ENCODE measurements at places on chromosomes 3 and 15.

DNA sequence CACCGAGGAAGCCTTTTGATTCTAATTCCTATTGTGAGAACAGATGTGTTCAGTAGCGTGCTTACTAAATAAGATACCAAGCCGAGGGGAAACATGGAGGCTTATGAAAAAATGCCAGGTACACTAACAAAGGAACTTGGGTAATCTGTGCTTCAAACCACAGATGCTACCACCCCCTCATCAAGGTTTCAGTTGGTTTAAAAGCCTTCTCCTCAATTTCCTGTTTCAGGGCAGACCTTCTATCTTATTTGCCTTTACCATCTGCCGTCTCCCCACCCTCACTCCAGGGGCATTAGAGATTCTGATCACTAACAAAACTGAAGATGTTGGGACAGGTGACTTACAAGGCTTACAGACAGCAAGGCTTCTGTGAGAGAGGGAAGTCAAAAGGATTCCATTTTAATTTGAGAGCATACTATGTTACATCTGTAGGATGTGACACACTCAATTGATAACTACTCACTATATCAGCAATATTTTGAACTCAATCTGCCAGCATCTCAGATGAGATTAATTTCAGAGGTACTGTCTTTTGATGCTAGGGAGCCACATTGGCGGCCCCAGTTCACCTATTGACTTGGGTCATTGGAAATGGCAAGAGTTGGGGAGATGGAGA lies 60.6 kb upstream of the PLCL2 start:
- DNase-seq = no peak

DNA sequence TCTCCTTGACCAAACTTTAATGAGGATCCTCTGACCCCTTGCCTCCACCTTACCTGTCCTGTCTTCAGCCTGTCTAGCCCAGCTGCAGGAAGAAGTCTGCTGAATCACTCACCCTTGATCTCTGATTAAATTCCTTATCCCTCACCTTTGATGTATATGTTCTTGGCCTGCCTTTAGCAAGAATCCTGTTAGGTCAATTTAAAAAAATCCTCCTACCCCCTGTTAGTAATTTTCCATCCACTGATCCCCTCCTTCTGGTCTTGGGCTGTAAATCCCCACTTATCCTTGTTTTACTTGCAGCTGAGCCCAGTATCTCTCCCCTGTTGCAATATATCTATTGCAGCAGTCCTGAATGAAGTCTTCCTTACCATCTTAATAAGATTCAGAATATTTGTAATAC lies 39.0 kb downstream of the MYH15 start:
- no peak for DNase-seq

DNA sequence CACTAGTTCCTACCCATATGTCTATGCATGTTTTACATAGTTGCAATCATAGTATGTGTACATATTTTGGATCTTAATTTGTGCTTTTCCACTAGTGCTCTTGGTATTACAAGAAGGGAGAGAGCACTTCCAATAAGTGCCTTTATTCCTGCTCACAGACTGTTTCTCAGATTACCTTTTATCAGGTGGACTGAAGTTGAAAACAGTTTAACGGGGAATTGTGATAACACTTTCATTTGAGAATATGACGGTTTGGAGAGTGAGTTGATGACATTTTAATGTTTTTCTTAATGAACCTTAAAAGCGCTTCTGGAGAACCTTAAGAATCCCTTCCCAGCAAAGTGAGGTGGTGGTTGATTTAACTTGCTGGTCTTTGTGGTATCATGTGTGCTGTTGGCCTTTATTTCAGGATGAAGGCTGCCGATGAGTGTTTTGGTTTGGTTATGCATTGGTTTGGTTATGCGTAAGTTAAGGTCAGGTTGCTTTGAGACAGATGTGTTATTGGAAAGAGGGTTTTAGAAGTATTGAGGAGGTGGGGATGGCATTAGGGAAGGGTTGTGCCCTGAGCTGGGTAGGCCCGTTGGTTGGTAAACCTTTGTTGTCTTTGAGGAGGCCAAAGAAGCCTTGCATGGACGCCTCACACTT lies 2.8 kb downstream of the EDEM1 start:
- DNase-seq = no peak

GRCh38 chr3:51718547-51719409 lies 11.9 kb downstream of the GRM2 start:
- no peak for DNase-seq

DNA sequence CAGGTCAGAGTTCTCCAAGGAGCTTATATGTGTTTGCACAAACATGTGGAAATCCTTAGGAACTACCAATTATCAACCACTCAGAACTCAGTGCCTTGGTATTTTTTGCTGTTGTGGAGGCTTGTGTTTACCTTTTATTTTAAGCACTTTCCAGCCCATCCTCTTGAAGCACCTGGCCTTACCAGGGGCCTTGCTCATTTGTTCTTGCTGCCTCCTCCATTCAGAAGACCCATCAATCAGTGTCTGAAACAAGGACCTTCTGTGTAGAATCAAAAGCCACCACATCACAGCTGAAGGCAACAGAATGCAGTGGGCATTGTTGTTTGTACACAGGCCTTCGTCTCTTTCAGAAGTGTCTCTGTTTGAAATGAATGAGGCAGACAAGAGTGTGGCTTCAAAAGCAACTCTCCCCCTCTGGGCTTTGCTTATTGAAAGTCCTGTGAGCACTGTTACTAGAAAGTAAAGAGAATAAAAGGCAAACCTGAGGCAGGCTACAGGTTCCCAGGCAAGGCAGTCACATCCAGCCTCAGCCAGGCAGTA lies 24.5 kb upstream of the LIPC start:
- no peak for DNase-seq

DNA sequence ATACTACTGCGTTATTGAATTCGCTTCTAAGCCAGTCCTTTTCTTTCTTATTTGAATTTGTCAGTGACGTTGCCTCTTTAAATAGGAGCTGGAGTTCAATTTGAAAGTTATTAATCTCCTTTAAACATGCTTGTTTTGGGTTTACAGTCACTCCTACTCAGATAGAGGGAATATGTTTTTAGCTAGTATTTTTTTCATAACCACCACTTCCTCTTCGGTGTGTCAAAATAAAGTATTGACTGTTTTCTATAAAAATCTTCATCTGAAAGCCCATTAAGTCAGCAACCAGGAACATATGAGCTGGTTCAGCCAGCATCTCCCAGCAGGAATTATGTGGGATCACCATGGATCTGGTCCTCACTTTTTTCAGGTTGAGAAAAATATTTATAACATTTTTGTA lies 772.9 kb downstream of the DIPK2A start:
- no peak for DNase-seq

- DNase-seq = no peak
Measured at GRCh38 chr3:154059833-154060232, 61.4 kb upstream of the ARHGEF26 start.

DNA sequence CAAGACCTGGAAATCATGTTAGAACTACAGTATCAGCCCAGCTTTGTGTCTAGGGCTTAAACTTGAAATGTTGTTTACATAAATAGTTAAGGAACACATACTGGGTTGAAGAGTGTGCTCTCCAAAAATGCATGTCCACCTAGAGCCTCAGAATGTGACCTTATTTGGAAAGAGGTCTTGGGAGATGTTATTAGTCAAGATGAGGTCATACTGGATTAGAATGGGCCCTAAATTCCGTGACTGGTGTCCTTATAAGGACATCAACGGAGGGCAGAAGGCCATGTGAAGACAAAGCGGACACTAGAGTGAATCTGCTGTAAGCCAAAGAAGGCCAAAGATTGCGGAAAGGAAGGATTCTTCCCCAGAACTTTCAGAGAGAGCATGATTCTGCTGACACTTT lies 759.2 kb upstream of the CFAP20DC start:
- DNase-seq = no peak

GRCh38 chr3:152071924-152072323 lies 196.8 kb upstream of the MBNL1 start:
- no peak for DNase-seq

GRCh38 chr3:63124090-63124489 lies 154.0 kb upstream of the SYNPR start:
- DNase-seq = no peak

- DNase-seq = no peak
Measured at GRCh38 chr15:100922192-100923040, 3.3 kb downstream of the LRRK1 start.

GRCh38 chr15:39585871-39586301 lies 5.0 kb downstream of the THBS1 start:
- DNase-seq = no peak

DNA sequence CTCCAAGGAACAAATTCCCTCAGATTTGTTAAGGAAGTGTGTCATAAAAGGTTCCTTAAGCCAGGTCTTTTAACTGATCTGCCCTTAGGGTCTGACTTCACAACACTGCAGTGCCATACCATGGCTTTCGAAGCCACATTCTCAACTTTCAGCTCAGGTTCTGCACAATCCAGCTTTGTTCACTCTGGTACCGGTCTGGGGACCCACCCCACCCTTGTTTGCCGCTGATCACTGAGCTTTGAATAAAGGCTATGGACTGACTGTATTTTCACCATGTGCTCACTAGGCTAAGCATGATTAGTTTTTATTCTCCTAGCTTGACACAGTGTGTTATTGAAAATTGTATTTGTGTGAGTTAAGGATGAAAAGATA lies 15.9 kb downstream of the SNX1 start:
- DNase-seq = no peak

DNA sequence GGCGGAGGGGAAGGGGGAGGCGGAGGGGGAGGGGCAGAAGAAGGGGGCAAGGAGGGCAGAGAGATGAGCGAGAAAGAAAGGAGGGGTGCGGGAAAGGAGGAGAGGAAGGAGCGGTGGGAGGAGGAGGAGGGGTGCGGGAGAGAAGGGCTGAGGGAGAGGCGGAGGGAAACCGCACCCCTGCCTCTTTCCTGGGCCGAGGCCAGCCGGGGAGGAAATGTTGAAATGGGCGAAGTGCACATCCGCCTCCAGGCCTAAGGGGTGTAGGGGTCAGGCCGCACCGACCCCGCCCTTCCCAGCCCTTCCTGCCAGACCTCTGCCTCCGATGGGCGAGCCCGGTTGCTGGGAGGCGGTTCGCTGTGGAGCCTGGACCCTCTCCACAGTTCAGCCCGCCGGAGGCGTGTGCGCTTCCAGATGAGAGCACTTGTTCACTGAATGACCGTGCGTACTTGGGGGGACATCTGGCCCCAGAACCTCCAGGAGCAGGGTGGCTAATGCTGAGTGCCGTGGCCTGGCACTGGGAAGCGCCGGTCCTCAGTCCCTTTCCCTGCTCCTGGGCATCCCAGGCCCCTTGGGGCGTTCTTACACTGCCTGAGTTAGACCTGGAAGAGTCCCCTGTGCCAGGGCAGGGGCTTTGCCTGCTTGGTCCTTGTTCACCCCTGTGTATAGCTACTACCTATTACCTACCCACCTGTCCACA lies 110.3 kb upstream of the KLF13 start:
- no peak for DNase-seq

GRCh38 chr3:128537091-128537703 lies 44.2 kb upstream of the GATA2 start:
- no peak for DNase-seq

GRCh38 chr15:25394898-25395297 lies 43.9 kb downstream of the UBE3A start:
- no peak for DNase-seq

DNA sequence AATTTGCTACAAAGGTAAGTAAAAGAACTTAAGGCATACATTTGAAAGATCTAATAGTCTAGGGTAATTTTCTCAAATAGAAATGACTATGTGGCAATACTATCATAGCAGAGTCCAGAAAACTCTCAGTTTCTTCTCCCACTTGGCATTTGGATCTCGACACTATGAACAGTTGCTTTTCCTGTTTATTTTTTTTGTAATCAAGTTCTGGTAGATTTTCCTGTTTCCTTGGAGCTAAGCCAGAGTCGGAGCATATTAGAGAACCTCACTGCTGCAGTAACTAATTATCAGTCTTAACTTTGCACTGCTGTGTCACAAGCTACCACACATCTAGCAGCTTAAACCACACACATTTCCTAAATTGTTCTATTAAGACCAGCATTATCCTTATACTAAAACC lies 44.9 kb upstream of the ZNF385D start:
- DNase-seq = no peak

DNA sequence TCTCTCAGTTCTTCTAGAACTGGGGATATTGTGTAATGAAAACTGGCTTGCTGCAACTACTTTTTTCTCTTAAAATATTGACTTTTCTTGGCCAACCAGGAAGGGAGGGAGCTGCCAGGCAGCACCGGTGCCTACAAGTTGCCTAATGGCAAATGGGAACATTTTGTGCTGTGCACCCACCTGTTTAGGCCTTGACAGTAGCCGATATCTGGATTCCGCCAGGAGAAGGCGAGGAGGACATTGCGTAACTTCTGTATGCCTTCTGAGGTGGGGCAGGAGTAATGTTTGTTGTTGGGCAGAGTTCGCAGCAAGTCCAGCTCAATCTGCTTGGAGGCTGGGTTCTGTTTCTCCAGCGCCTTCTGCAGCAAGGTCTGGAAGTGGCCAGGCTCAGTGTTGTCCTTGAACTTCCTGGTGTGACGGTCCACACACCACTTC lies 64.9 kb downstream of the TBC1D2B start:
- no peak for DNase-seq

GRCh38 chr15:80997692-80998091 lies 3.0 kb upstream of the TLNRD1 start:
- no peak for DNase-seq

- DNase-seq = no peak
Measured at GRCh38 chr3:37957539-37957936, 33.0 kb upstream of the VILL start.

DNA sequence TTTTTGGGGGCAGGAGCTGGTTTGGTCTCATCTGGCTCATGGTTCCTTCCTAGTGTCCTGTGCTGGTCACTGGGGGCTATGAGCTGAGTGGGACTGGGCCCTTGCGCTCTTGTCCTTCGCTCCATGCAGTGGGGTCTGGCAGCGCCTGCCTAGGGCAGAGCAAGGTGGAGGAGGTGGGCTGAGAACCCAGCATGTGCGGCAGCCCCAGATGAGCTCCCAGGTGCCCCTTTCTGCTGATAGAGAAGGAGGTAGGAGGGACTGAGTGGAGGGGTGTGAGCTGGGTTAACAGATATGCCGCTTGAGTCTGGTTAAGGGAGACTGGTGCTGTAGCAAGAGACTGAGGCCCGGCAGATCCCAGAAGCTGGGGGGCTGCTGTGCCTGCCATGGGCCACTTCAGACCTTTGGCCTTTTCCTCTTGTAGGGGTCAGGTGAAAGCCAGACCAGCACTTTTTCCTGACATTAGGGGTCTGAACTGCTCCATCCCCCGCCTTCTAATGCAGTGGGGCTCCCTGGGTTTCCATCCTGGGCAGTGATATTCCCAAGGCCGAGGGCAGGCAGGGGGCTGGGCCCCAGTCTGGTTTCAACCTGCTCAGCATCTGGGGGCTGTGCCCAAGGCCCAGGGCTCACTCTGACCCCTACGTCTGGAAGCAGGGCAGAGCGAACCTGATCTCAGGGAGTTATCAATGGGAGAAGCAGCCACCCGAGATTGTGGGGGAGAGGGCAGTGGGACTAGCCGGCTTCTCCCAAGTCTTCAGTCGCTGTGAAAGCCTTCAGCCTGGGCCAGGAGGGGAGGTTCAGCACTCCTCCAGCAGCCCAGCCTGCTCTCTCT lies 62.9 kb upstream of the PRR23C start:
- no peak for DNase-seq

DNA sequence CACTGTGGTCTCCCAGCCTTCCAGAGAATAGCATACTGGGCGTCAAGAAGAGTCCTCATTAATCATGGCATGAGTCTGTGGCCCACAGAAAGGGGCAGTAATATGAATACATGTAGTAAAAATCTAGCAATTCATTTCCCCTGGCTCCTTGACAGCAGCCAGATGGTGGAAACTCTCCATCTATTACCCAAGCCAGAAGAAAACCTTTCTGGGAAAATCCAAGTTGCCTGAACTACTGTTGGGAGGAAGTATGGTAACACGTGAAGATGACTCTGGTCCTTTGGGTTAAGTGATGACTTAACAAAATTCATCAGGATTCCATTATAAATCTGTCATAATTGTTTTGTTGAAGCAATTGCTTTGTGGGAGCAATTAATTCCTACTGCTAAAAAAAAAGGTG lies 530.5 kb downstream of the FHIT start:
- DNase-seq = no peak

All from stimulated activated CD8-positive, alpha-beta memory T cell treated with anti-CD3 and anti-CD28 coated beads, Interleukin-4, amount 100 ng/mL, for 4 hours (primary cell).